Stimulated activated CD8-positive, alpha-beta memory T cell treated with anti-CD3 and anti-CD28 coated beads, Interleukin-4, amount 100 ng/mL, for 1 hour (primary cell): ENCODE measurements at places on chromosomes 1 and 21.
A peak's percentile ranks its signal among the peaks of the same experiment; 100 is the strongest.

GRCh38 chr1:112888630-112889029, 67.4 kb downstream of the SLC16A1 start:
- DNase-seq: no peak

DNA sequence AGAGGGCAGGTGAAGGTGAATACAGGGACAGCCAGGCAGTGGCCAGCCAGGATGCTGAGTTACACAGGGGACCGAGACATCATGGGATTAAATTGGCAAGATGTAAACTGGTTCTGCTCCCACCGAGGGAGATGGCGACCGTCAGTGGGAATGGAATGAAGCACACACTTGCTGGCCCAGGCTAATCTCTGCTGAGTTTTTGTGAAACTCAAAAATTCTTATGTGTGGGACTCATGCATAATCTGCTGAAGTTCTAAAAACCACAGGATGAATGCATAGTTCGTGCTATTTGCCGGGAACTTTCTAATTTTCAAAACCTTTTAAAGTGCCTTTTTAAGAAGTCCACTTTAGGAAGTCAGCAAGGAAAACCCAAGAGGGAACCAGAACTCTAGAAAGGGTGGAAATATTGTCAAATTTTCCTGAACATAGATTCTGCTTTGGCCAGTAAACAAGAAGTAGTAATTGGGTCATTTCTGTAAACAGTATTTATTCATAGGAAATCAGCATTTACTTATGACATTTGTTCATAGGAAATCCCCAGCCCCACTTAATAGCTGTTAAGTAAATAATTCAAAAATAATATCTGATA, 85.4 kb upstream of the ROR1 start:
- DNase-seq: no peak

GRCh38 chr1:95021805-95022643, 50.7 kb downstream of the ALG14 start:
- no peak for DNase-seq

- DNase-seq: no peak
Observed at GRCh38 chr1:43880604-43881003, 53.0 kb upstream of the ARTN start.

DNA sequence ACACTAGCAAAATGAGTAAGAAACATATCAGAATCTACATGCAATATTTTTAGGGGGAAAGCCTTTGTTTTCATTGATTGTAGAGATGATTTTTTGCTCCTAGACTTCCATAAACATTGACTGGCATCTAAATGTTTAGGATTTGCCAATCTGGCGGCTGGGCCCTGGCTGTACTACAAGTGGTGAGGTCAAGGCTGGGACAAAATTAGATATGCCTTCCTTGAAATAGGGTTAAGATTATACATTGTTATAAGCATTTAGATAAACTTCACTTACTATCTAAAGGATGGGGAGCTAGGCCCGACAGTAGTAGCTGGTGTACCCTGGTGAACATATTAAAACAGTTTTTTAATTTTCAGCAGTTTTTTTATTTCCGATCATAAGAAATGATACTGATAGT, 5.2 kb downstream of the NFIA start:
- DNase-seq: no peak

DNA sequence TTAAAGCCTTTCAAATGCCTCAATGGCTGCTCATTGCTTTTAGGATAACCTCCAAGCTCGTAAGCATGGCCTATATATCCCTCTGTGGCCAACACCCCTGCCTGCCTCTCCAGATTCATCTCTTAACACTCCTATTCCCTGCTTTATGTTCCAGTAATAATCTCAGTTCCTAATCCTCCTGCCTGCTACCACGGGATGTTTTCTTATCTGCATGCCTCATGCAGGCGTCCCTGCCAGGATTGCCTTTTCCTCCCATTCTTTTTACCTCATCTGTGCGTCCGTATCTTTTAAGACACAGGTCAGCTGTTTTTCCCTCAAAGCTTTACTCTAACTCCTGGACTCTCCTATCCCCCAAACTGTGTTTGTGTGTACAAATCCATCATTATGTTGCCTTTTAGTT, 36.1 kb downstream of the ZBTB40 start:
- no peak for DNase-seq

- no peak for DNase-seq
Observed at GRCh38 chr1:221688488-221688843, 53.4 kb downstream of the DUSP10 start.

GRCh38 chr1:231871878-231872277, 245.3 kb downstream of the DISC1 start:
- no peak for DNase-seq

GRCh38 chr1:55257958-55258357, 42.8 kb upstream of the USP24 start:
- DNase-seq: peak; percentile 33

GRCh38 chr1:159014003-159014571, 4.4 kb downstream of the IFI16 start:
- no peak for DNase-seq

- DNase-seq: no peak
Observed at GRCh38 chr21:38774152-38774551, 31.6 kb upstream of the ETS2 start.

GRCh38 chr1:169999761-170000160, 74.7 kb downstream of the KIFAP3 start:
- DNase-seq: no peak

DNA sequence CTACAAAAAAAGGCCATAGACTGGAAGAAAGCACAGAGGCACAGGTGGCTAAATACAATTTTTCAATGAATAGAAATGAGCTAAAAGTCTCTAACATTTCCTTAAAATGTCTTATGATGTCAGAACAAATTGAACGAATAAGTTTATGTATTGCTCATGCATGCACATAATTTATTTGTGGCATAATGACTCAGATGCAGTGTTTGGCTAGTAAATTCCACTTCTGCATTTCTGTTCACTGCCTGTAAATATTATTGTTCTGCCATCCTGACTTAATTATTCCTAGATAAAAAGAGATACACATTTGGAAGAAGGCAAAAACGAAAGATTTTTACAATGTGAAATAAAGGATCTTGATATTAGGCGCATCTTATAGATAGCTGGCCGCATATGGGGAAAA, 26.6 kb upstream of the EXO1 start:
- DNase-seq: no peak

DNA sequence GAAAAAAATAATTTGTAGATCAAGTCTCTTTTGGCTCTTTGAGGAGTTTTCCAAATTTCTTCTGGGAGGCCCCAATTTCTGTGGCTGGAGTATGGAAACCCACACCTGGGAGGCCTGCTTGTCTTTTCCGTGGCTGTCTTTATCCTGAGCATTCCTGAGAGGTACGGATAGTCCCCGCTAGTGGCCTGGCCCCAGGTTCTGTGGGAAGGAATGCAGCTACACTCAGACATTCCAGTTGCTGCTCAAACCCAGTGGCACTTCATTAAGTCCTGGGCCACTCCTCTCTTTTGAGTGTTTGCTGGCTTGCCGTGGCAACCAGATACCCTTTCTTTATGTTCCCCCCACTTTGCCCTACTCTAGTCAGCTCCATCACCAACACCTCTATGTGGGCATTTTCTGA, 310.4 kb downstream of the ASTN1 start:
- DNase-seq: no peak

GRCh38 chr1:44803312-44804095, 3.3 kb downstream of the PLK3 start:
- no peak for DNase-seq

DNA sequence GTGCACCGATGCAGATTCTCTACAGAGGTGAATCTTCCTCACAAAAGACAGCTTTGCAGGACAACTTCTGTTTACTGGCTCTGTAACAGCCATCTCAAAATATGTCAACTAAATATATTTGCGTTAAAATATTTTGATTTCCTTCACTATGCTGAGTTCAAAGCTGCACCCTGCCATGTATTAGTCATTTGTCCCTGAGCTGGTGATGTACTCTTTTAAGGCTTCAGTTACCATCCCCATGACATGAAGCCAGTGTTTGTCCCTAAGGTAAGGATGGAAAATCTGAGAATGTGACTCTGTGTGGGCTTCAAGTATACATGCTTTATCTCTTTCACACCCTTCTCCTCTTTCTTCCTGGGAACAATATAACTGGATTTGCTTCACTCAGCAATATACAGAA, 70.2 kb upstream of the BTG3 start:
- no peak for DNase-seq

GRCh38 chr21:35933466-35933865, 126.9 kb downstream of the SETD4 start:
- no peak for DNase-seq

- DNase-seq: no peak
Observed at GRCh38 chr1:4172644-4173599, 272.9 kb upstream of the C1orf174 start.

- no peak for DNase-seq
Observed at GRCh38 chr1:215824245-215824644, 257.1 kb downstream of the KCTD3 start.

- no peak for DNase-seq
Observed at GRCh38 chr1:54007613-54008012, 10.4 kb downstream of the LDLRAD1 start.

GRCh38 chr1:60427194-60427593, 353.6 kb upstream of the C1orf87 start:
- DNase-seq: no peak

DNA sequence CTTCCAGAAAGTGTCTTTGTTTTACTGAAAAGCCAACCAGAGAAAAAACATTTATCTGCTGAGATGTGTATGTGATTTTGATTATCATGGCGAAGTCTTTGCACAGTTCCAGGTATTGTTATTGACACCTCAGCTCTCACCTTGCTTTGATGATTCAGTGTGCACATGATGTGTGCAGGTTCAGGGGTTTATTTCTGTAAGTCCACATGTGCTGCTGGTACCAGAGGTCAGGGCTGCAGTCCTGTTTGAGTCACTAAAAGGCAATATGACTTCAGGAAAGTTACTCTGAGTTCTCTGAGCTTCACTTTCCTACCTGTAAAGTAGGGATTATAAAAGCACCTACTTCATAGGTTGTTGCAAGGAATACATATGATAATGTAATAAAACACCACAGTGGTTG, 97.1 kb downstream of the CNIH3 start:
- DNase-seq: no peak

DNA sequence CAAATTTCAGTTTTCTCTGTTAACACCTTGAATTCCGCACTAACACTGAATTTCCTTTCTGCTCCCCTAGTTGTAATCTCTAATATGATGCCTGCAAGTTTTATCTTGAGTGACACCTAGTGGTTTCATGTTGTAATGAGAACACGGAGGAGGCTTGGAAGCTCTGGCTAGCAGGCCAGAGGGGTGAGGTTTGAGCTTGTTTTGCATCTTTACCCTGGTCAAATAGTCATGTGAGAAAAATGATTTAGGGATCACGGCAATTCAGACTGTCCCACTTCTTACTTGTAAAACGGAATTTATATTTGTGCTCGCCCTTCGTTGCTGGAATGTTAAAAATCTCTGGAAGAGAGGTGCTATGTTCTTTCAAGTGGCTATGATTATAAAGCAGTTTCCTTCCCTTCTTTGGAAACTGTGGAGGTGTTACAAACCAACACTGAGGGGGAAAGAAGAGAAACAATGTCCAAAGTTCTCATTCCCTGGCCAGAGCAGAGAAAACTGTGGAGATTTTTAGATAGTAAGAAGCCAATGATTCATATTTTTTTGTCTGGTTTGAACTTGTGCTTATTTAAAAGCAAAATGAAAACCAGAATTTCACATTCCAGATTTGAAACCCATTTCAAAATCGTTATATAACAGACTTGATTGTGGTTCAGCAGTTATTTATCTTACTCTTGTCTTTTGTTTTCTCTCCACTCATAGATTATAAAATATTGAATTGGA, 5.3 kb upstream of the MROH9 start:
- no peak for DNase-seq

GRCh38 chr1:174995121-174995520, 4.6 kb upstream of the CACYBP start:
- DNase-seq: no peak

DNA sequence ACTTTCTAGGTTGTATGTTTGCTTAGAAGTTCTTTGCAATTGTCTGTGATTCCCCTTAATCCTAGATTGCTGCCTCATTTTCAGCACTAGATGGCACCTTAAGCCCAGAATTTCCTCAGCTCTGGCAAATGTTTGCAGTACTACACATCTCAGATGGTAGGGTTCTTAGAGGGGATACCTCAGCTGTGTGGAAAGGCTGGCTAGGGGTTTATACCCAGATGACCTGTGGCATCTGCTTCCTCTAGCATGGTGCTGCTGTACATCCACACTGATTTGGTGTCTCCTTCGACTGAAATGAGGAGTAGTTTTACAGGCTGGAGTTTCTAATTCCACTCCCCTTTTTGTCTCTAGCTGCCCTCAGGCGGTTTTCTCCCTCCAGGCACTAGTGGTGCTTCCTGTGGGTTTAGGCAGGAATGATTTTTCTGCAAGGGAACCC, 23.5 kb downstream of the ASB17 start:
- no peak for DNase-seq

DNA sequence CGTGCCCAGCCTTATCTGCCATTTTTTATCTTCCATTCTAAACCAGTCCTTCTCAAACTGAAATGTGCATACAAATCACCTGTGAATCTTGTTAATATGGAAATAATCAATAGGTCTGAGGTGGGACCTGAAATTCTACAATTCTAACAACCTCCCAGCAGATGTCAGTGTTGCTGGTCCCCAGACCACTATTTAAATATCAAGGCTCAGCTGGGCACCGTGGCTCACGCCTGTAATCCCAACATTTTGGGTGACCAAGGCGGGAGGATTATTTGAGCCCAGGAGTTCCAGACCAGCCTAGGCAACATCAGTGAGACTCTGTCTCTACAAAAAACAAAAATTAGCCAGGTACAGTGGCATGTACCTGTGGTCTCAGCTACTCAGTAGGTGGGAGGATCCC, 4.1 kb downstream of the UQCRHL start:
- no peak for DNase-seq

DNA sequence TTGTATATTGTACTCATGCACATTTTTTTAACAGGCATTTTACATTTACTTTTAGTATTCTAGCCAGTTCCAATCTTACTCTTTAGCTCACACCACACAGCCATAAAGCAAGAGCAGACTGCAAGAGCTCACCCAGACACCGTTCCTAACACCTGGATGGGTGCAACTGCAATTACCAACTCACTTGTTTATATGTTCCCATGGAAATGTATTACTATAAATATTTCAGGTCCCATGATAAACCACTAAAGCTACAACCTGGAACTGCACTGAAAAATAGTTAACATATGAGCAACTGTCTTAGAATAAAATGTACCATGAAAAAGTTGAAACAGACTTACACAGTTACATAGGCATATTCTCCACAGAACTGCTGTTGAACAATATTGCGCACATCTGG, 30.8 kb downstream of the USP48 start:
- no peak for DNase-seq

- DNase-seq: no peak
Observed at GRCh38 chr1:208216062-208216461, 28.1 kb downstream of the PLXNA2 start.
